ENCODE measurements at places on chromosomes 5 and 9.

- DNase-seq = no peak
Measured at GRCh38 chr9:117296453-117296852, 118.4 kb downstream of the ASTN2 start.

GRCh38 chr9:79284081-79284480 is 287.7 kb upstream of the TLE4 start:
- no peak for DNase-seq

DNA sequence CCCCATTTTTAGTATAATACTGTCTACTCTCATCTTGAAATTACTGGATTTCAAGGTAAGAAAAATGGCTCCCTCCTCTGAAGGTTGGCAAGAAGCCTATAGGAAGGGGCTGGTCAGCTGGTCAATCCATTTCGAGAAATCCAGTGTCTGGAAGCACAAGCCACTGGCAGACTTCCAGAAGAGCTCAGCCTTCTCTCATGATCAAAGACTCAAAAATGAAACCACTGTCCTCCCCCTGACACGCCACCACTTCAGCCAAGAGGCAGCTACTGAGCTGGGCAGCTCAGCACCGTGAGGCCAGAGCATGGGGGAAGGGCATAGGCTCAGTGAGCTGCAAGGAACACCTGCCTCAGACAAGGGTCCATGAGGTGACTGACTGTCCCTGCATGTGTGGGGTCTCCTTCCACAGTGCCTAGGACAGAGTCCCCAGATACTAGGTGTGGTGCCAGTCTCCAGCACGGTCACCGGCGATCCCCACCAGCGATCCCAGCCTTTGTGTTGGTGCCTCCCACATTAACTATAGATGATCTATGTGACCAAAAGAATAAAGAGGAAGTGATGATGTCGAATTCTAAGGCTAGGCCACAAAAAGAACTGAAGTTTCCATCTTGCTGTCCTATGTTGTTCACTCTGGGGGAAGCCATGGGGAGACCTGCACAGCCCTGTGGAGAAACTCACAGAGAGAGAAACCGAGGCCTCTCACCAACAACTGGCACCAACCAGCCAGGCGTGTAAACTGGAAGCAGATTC is 100.1 kb upstream of the LRRTM2 start:
- DNase-seq = no peak

DNA sequence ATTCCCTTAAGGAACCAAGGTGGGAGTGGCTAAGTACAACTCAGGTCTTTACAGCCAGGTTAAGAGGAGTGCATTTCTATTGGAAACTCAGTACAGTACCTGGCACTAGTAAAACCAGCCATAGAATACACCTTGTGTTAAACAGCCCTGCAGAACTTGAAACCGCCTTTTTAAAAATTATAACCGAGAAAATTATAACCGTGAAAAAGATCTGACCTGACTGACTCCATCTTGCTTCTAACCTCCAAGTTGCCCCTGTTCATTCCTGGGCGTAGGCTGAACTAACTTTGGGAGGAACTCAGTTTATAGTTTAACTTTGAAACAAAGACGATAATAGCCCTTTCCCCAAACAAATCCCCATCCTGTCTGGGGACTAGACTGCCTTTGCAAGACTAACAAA is 132.3 kb downstream of the SUSD1 start:
- DNase-seq = no peak

DNA sequence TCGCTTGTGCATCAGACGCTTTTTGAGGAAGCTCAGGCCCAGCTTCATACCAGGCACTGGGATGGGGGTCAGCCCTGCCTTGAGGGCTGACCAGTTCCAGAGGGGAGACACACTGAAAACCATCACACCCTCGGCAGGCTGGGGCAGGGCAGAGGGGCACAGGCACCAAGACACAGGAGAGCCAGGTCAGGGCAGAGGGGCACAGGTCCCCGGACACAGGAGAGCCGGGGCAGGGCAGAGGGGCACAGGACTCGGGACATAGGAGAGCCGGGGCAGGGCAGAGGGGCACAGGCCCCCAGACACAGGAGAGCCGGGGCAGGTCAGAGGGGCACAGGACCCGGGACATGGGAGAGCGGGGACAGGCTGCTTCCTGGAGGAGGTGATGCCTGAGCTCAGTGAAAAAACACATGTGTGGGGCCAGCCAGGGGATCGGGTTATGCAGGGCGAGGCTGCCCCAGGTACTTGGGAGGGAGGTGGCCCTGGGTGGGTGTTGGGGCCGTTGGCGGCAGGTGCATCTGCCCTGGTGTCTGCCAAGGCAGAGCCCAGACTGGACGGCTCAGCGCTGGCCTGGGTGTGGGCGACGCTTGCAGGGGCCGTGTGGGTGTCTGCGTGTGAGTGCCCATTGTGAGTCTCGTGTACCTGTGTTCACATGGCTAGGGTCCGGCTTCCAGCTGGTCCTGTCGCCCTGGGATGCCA is 15.1 kb upstream of the SLC2A6 start:
- DNase-seq = no peak

DNA sequence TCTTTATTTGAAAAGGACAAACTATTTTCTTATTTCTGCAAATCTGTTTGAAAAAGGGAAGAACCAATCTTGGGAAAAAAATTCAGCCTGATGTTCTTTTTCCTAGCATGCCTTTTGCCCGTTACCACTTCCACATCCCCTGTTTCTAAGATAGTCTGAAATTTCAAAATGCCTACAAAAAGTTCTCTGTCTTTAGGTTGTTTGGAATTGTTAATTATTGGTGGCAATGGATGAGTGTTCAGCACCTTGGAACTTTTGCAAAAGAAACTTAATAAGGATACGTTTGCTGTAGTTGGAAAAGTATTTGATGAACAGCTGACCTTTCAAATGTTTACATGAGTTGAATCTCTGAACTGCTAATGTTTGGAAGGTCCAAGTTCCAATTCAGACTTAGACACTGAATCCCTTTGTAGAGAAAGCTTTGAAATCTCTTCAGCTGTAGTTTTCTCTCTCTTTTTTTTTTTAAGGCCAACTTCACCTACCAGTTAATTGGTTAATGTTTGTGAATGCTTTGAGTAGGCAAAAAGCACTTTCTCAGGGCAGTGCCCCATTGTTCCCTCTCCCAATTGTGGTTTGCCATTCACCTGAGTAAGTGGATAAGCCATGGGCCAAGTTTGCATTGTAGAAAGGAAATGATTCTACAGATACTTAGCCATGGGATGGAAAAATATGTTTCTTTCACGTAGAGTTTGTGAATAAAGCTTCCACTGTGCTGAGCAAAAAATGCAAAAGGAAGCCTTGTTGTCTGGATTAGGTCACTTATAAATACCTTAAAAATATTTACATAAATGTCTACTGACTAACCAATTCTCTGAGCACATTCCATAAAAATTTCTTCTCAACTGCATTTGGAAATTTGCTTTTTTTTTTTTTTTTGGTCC is 156.4 kb upstream of the ELL2 start:
- no peak for DNase-seq

DNA sequence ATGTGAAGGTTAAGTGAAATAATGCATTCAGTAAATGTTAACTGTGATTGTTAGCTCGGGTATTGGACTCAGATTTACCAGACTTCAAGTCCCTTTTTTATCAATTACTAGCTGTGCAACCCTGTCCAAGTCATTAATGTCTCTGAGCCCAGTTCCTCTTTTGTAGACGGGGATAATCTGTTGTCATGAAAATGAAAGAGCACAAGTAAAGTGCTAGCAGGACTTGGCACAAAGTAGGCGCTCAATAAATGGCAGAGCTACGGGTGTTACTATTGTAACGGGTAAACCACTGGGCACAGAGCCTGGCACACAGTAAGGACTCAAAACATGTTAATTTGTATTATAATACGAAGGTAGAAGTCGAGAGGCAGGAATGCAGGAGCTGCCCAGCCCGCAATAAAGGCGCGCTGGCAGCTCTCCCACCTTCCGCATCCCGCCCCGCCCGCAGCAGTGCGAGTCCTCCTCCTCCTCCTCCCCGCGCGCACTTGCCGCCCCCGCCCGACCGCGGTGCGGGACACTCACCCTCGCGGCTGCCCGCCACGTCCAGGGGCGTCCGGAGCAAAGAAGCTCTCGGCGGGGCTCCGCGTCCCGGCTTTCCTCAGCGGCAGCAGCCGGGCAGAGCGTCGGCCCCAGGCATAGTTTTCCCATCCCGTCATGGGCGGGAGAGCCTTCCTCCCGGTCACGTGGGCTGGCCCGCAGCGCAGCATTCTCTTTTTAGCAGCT is at the start of gene C1QTNF2:
Gene C1QTNF2 (minus strand): TSS at position 637 of the 723 bp plus-strand sequence. CDS start 15,615 bp downstream, outside the sequence.
- peak; percentile 86 for DNase-seq

DNA sequence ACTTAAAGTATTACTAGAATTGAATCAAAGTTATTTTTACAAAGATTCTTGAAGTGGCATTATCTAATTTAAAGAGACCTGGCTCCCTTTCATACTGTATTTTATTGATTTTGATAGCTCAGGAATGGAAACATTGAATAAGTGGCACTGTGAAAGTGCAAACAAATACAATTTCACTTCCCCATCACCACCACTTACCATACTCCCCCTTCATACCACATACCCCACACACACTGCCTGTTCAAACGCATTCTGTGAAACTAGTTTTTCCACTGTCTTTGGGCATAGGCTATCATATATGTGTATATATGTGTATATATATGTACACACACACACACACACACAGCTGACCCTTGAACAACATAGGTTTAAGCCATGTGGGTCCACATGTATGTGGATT is 62.1 kb upstream of the ATG10 start:
- DNase-seq = no peak

DNA sequence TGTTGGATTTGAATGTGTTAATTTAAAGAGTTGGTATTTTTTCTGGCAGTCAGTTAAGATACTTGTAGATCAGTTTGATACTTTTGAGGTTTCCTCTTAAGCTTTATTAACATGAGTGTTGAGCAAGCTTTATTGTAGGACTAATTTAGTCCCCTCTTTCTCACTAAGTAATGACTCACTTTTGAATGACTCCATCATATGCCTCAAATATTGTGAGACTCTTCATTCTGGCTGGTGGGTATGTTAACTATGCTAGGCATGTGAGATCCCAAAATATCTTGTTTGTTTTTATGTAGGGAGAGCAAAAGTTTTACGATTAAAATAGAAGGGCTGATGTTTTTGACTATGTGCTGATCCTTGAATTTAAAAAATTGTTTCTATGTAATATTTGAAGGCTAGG is 355.7 kb downstream of the IZUMO3 start:
- DNase-seq = no peak

GRCh38 chr5:143120460-143121134 is 282.9 kb downstream of the NR3C1 start:
- DNase-seq = no peak

DNA sequence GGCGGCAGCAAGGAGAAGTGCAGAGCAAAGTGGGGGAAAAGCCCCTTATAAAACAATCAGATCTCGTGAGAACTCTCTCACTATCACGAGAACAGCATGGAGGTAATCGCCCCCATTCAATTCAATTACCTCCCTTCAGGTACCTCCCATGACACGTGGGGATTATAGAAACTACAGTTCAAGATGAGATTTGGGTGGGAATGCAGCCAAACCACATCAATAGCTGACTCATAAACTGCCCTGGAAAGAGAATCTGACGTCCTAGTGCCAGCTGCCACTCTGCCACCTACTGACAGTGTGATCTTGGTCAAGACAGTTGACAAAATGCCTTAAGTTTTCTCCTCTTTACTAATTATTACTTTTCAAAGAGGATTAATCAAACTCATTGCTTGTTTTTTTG is 128.3 kb downstream of the GPBP1 start:
- DNase-seq = no peak

DNA sequence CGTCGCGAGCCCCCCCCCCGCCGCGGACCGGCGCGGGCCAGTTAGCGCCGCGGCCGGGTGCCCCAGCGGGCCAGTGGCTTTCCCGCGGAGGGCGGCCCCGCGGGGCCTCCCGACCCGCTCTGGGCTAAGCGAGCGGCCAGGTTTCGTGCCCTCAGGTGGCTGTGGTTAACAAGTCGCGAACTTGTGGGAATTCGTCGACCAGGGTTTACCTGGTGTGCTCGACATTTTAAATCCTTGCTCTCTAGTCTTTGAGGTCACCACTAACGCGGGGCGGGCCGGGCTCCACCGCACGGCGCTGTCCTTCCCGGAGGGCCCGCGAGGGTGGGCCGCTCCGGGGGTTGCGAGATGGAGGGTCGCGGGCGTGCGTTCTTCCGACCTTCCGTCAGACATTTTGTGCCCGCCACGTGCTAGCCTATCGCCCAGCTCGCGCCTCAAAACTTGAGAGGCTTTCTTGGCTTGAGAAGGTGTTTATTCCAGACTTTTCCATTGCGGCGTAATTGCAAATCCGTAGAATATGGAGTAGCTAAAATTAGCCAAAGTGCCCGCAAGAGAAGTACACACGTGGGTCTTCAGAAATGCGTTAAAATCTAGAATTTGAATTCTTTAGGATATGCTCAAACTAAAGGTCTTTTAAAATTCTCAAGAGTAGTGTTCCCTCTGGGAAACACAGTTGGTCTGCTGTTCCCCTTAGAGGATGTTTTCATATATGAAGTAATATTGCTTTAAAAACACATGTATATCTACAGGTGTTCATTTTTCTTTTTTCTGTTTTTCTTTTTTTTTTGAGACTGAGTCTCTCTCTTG is 2.1 kb downstream of the ANP32B start:
- no peak for DNase-seq

GRCh38 chr5:38607396-38607795 is 51.0 kb upstream of the LIFR start:
- DNase-seq = no peak

GRCh38 chr9:75149841-75150241 is 61.5 kb downstream of the OSTF1 start:
- DNase-seq = no peak

DNA sequence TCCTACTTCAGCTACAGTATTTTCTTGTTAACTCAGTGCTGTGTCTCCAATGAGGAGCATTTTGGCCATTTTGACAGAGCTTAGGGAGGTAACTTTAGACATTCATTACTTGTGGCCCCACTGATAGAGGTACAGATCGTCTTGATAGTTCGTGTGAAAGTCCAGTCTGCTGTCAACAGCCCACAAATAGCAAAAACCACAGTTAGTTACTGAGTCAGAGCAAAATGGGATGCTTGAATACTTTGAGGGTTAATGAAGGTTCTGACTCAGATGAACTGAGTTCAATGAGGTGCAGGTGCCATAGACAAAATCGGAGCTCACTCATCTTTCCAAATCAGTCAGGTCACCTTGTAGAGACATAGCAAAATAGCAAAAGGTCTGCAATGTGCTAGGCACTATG is 163.1 kb upstream of the TLE4 start:
- no peak for DNase-seq

- DNase-seq = no peak
Measured at GRCh38 chr5:1152771-1153282, 41.0 kb upstream of the SLC12A7 start.
